ENCODE measurements at places on chromosomes 3 and 15.

- DNase-seq, result no peak
Observed at GRCh38 chr3:56932866-56933265, 127.6 kb upstream of the SPATA12 start.

GRCh38 chr3:138381413-138381901 lies 33.1 kb downstream of the MRAS start:
- no peak for DNase-seq

GRCh38 chr3:176814285-176814684 lies 383.0 kb downstream of the TBL1XR1 start:
- no peak for DNase-seq

DNA sequence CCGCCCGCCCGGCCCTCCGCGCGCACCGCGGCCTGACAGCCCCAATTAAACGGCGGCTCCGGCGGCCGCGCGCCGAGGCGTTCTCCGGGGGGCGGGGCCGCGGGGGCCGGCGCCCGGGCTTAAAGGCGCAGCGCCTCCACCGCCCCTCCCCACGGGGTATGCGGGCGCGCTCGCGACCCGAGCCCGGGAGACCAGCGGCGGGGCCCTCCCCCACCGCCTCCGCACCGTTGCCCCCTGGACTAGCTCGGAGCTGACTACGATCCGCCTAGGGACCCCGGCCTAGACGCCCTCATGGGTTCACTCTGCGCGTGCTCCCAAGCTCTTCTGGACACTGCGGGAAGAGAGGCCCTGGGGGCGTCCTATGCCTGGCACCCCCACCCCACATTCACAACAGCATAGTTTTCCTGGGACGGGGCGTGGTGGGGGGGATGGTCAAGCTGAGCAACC lies at the start of gene DUSP7:
DUSP7 (minus strand) TSS at position 51 of the 447 bp plus-strand sequence. CDS start 205 bp downstream, outside the sequence.
- DNase-seq, result no peak

DNA sequence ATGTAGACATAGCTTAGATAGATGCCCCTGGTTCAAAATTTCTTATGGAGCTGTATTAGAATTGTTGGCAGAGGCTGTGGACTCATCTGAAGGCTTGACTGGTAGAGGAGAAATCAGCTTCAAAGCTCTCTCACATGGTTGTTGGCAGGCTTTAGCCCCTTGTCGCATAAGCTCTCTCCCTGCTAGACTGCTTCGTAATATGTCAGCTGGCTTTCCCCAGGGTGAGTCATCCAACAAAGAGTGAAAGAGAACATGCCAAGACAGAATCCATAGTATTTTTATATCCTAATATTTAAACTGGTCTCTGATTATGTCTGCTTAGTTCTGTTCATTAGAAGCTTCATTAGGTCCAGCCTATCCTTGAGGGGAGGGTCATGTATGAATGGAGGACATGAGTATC lies 427.4 kb upstream of the NAALADL2 start:
- DNase-seq, result no peak

DNA sequence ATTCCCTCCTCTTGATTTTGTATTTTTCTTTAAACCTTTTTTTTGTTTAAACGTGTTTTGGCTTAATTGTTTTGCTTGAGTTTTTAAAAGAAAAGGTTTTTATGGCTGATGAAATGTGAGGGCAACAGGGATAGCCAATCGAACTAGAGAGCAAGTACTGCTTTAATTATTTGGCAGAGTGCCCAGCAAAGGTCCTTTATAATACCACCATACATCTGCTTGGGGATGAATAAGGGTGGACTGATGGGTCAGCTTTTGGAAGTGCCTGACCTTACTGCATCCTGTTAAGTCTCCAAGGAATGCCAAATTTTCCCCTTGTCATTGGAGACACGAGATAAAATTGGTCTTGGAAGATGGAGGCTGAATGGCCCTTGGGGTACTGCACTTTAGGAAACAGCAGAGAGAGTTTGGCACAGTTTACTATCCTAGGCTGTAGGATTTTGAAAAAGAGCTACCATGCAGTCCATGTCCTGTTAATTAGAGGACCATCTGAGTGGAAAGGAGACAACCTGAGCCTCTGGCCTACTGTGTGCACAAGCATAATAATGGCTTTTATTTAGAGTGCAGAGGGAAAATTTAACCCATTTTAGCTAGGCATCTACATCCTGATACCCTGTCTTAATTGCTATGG lies 19.8 kb upstream of the MTHFS start:
- DNase-seq, result no peak

GRCh38 chr3:55702822-55703221 lies 215.7 kb upstream of the WNT5A start:
- no peak for DNase-seq

DNA sequence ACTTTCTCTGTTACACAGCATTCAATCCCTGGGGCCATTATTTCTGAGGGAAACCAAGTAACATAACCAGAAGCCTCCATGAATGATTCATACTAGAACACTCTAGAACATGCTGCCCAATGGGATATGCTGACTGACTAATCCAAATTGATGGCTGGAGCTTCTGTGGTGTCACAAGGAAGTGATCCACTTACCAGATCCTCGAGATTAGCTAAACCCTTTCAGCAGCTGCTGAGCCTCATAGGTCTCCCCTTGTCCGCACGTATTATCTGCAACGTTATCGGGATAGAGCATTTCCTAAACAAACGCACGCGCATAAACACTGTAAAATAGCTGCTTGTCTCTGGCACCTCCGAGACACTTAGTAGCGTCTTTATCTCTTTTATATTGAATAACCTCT lies 61.2 kb upstream of the PROK2 start:
- no peak for DNase-seq

GRCh38 chr3:56928379-56929068 lies 126.8 kb upstream of the ARHGEF3 start:
- DNase-seq, result no peak

- no peak for DNase-seq
Observed at GRCh38 chr15:31149088-31149505, 47.6 kb upstream of the TRPM1 start.

GRCh38 chr15:95897651-95898050 lies 432.8 kb upstream of the NR2F2 start:
- DNase-seq, result no peak

Measured in GM04503 (cell line).